GM12864 (cell line): ENCODE measurements at places on chromosomes 12 and 14.

DNA sequence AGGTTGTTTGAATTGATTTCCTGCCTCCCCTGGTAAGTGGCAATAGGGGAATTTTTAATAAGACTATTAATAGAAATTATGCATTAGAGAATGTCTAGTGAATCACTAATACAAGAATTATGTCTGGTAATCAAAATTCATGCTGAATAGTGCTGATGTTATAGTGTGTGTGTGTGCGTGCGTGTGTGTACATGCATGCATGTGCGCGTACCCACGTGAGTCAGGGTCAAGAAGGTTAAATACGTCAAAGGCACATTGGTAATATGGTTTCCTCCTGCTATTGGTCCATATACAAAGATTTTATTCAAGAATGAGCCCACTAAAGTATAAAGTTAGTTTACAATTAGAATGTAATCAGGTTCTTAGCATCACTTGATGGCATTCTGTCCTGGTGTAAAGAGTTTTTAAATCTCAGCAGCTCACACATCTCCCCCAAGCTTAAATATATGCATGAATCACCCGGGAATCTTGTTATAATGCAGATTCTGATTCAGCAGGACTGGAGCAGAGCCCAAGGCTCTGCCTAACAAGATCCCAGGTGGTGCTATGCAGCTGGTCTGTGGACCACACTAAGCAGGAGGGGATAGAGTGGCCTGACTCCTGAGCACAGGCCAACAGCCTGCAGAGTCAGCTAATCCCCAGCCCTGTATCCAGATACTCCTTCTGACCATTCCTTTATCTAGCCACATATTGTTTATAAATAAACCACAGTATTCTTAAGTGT is 43.9 kb downstream of the TTC9 start:
- no peak for DNase-seq

DNA sequence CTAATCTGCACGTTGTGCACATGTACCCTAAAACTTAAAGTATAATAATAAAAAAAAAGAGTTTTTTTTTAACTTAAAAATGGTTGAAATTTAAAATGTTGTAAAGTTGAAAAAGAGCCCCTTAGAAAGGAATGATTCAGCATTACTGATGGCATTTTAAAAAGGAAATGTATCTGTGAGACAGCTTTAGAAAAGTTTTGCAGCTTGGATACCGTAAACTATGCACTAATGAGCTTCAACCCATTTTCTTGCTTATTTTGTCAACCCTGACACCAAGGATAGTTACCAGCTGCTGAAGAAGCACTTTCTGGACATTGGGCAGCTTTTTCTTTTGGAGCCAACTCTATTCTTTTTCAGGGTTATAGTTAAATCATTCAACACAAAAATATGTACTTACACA is 4.3 kb downstream of the BICD1 start:
- no peak for DNase-seq

DNA sequence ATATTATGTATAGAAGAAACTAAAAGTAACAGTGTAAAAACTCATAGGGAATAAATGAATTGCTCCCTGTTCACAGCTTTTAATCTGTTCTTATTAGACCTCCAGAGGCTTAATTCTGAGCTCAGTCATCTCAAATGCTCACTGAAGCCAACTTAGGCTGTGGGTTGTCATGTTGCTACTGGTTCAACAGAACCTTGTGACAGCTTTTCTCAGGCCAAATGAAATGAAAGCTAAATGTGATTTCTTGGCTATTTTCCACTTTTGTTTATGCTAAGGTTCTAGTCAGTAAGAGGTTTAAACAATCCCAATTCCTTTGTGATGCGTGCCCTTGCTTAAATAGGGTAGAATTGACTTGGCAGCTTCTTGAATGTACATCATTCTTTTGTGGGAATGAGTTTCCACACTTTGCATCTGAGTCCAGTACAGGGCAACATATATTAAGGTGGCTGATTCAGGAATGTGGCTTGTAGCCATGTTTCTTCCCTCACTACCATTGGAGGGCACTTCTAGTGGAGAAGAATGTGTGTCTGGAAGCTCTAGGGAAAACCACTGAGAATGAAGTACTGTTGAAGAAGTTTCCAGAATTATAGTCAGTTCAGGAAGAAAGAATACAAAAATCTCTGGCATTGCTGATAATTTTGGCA is 156.4 kb downstream of the NEDD1 start:
- DNase-seq, result no peak

DNA sequence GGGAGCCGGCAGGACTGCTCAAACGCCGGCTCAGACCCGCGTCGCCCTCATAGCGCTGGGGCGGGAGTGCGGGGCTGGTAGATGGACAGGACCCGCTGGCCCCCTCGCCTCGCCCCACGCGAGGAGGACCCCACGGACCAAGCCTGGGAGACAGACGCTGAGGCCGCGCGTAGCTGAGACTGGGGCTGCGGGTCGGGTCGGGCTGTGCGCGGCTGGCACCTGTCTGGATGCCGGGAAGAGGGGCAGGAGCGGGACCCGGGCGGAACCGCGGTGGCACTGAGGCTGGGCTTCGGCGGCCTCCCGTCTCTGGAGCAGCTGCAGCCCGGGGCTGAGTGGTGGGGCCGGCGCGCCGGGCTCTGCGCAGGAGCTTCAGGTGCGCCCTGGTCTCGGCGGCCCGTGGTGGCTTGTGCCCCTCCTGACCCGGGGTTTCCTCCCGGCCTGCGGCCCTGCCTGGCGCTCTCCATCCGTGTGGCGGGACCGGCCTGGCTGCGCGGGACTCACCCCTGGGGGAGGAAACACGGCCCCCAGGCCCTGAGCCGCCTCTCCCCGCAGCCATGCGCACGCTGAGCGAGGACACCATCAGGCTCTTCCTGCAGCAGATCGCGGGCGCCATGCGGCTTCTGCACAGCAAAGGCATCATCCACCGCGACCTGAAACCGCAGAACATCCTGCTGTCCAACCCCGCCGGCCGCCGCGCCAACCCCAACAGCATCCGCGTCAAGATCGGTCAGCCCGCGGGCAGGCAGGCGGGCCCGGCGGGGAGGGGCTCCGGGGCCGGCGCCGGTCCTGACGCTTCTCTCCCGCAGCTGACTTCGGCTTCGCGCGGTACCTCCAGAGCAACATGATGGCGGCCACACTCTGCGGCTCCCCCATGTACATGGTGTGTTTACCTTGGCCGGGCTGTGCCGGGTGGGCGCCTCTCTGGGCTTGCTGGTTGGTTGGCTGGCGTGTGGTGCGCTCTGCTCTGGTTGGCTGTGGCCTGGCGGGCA is 14.0 kb downstream of the ULK1 start:
- no peak for DNase-seq

- DNase-seq, result no peak
Observed at GRCh38 chr14:95319312-95320077, at the start of gene CLMN. Gene CLMN (minus strand): TSS chr14:95319908. CDS start chr14:95319792, 116 bp downstream.

GRCh38 chr12:47903151-47903611 is 1.6 kb downstream of the VDR start:
- DNase-seq, result no peak

DNA sequence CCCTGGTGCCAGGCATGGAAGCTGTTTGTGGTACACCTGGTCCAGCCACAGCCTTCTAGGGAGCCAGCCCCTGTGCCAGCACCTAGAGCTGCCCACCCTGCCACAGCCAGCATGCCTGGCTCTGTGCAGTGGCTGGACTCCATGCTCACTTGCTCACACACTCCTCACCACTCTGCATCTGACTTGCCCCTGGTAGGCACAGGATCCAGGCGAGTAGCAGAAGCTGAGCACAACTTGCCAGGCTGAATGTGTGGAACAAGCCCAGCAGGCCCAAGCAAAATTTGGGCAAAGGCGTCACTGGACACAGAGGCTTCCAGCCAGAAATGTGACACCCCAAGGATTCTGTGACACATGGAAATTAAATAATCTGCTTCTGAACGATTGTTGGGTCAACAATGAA is 106.7 kb downstream of the MYF5 start:
- DNase-seq, result no peak
